ENCODE measurements at places on chromosomes 16 and 17.

GRCh38 chr17:30908717-30909420, 2.8 kb upstream of the TEFM start:
- no peak for DNase-seq

- DNase-seq = no peak
Measured at GRCh38 chr17:71964559-71964958, 156.3 kb upstream of the SOX9 start.

GRCh38 chr17:56633681-56634080, 40.2 kb downstream of the NOG start:
- no peak for DNase-seq

DNA sequence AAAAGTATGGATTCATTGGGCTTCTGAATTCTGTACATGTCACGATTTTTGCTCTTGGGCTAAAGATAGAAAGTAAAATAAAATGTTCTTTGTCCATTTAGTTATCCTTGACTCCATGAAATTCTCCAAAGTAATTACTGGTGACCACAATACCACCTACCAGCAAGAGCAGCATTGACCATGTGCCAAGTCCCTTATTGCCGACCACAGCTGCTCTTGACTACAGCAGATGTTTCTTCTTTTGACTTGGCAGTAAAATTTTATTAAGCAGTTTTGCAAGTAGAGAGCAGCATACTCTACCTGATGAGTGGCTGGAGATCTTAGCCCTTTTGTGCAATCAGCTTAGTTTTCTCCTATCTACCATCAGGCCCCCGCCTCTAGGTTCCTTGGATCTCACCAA, 152.2 kb upstream of the TBX2 start:
- DNase-seq = no peak

DNA sequence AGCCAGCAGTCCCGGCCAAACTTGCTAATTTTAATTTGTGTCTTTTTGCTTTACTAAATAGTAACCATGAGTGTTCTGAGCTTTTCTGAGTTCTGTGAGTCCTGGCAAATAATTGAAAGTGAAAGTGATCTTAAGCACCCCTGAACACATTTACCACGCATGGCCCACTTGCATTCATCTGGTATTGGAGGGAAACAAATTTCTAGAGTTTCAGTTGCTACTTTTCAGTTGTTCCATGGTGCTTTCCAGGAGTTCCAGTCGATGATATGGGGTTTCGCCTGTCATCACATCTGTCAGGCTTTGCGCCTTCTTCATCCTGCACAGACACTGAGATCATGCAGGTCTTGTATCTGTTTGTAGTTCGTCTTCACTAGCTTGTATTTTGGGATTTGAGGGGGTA, 44.1 kb downstream of the CRLF3 start:
- no peak for DNase-seq

DNA sequence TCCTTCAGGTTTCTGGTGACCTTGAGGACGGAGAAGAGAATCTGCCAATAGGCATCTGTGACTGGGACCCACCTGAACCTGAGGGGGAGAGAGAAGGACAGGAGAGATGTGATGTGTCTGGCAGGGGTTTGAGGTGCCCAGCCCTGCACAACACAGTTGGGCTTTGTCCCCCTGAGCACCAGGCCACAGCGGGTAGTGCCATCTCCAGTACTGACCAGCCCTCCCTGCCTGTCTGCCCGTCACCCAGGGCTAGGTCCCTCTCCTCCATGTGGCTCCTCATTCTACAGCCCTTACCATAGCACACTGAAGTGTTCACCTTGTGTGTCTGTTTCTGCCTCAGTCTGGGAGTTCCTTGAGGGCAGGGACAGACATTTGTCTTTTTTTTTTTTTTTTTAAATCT, 30.8 kb downstream of the NLRP1 start:
- DNase-seq = no peak

- no peak for DNase-seq
Measured at GRCh38 chr17:57559634-57560318, 185.3 kb downstream of the CCDC182 start.

DNA sequence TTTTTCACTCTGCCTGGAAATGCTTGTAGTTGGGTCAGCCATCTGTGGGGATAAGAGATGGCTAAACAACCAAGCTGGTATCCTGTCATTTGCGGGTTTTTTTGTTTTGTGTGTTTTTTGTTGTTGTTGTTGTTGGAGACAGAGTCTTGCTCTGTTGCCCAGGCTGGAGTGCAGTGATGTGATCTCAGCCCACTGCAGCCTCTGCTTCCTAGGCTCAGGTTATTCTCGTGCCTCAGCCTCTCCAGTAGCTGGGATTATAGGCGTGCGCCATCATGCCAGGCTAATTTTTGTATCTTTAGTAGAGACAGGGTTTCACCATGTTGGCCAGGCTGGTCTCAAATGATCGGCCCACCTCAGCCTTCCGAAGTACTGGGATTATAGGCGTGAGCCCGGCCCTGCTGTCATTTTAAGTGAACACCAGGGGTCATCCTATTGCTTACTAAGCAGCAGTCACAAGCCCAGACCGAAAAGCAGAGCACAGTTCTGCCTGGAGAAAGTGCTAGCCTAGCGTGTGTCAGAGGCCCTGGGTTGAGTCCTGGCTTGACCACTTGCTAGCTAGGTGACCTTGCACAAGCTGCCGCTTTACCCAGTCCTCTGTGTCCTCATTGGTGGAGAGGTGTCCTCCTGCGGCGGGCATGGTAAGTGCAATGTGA, 4.6 kb downstream of the SMCR8 start:
- DNase-seq = no peak

DNA sequence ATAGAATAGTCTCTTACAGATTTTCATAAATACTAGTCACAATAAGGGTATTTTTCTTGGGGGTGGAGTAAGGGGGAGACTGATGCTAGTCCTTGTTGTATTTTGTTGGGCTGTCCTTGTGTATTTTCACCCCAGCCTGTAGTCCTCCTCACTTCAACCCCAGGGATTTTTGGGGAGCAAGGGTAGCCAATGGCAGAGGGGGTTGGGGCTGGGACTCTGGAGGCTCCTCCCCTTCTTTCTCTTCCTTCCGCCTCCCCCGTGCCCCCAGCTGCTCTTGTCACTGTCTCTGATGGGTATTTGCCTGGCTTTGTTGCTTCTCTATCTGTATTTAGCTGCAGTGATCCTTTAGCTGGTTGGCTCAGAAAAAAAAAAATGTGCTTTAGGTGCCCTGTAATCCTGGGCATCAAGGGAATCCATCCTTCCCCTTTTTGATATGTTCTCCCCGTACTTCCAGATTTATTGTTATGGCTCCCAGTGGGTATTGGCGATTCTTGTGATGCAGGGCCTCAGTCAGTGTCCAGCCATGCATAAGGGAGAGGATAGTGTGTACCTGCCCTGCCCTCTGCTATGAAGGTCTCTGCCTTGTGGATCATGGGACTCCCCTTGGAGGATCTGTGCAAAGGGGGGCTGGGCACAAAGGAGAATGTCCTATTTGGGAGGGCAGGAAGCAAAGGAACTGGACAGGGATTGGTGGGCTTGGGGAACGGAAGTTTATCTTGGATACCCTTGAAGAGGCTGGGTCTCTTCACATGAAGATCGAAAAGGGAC, 16.5 kb downstream of the SNF8 start:
- no peak for DNase-seq

- no peak for DNase-seq
Measured at GRCh38 chr16:59552164-59552563, 818.0 kb upstream of the GOT2 start.

GRCh38 chr16:19599968-19600716, 44.6 kb downstream of the VPS35L start:
- no peak for DNase-seq

DNA sequence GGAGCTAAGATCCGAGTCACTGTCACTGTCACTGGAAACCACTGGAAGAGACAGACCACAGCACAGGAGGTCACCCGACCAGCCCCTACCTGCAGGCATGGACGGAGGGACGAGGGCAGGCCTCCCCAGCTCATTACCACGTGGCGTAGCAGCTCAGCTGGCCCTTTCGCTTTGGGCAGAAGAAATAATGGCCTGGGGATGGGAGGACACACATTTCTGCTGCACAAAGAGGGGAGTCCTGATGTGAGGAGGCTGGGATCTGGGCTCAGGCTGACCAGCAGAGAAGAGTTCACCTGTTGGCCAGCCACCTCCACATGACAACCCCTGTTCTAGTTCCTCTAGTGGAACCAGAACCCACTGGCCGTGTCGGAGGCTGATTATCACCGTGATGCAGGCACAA, 38.2 kb upstream of the DOC2B start:
- no peak for DNase-seq

DNA sequence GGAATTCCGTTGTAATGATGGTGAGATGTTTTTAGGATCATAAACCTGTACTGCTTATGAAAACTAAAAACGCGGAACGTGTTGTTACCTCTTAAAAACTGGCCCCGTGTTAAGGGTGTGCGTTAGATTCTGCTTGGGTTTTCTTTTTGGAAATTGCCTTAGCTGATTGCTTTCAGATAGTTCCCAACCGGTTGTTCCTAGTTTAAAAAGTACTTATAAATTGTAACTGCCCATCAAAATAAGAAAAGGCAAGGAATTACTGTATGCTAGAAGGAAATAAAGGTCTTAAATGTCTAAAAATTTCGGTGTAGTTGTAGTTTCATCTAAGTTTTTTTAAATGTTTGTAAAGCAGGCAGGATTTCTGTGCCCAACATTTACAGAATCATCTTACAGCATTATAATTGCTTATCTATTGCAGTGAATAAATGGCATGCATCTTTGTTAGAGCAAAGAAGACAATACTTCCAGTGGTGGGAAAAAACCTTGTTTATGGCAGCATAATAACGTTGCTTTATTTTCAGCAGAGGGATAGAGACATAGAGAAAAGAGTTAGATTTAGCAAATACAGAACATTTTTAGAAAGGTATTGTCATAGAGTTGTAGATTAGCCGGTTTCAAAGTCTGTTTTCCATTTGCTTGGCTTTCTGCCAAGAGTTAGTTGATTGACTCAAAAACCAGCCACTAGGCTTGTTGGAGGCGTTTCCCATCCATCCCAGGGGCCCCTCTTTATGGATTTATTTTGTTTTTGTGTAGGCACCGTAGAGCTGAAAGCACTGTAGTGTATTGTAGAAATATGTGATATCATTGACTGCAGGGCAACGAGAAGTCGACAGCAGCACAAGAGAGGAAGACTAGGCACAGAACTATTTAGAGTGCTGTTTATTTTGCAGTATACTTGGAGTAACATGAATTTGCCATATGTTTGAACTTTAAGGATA, 1.7 kb downstream of the PPM1D start:
- no peak for DNase-seq

GRCh38 chr16:54268340-54268739, 18.2 kb downstream of the IRX3 start:
- DNase-seq = no peak

- no peak for DNase-seq
Measured at GRCh38 chr16:57619606-57620334, 8.7 kb upstream of the ADGRG1 start.

GRCh38 chr16:9225527-9226316, 134.3 kb downstream of the HAPSTR1 start:
- DNase-seq = no peak

GRCh38 chr16:67150047-67150832, 558 bp downstream of the B3GNT9 start:
- DNase-seq = no peak

GRCh38 chr17:3582915-3583314, 25.3 kb upstream of the TRPV3 start:
- DNase-seq = no peak

- no peak for DNase-seq
Measured at GRCh38 chr16:80570106-80570478, 29.3 kb downstream of the DYNLRB2 start.

DNA sequence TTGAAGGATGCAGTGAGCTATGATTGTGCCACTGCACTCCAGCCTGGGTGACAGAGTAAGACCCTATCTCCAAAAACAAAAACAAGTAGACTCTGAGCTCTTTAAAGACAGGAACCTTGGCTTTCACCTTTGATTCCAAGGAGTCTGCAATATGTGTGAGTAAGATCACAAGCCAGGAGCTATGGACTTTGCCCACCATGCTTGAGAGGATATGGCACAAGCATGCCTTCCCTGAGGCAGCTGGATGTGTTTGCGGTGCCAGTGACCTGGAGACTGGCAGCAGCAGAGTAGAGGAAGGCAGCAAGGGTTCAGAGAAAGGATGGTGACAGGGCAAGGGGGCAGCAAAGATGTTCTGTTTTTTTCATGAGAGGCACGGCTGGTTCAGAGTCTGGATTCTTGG, 14.5 kb upstream of the PRKCA start:
- DNase-seq = no peak

- DNase-seq = peak; percentile 53
Measured at GRCh38 chr17:39209317-39210092, 9.4 kb downstream of the RPL19 start.

DNA sequence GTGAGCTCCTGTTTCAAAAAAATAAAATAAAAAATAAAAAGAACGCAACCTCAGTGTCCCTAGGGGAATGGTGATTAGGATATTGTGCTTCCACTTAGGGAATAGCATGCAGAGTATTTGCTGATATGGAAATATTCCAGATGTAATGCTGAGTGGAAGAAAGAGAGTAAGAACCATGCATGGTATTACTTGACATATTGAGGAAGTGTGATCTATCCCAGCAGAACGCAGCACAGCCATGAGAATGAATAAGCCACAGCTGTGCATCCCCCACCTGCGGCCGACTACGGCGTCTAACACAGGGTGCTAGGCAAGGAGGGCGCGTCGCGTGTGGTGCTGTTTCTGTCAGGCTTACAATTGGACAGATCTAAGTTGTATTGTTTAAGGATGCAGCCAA, 49.5 kb downstream of the FOXK2 start:
- no peak for DNase-seq

- DNase-seq = no peak
Measured at GRCh38 chr17:67491009-67491680, 114.1 kb downstream of the PITPNC1 start.

GRCh38 chr17:57108671-57109392, 23.8 kb downstream of the AKAP1 start:
- no peak for DNase-seq

DNA sequence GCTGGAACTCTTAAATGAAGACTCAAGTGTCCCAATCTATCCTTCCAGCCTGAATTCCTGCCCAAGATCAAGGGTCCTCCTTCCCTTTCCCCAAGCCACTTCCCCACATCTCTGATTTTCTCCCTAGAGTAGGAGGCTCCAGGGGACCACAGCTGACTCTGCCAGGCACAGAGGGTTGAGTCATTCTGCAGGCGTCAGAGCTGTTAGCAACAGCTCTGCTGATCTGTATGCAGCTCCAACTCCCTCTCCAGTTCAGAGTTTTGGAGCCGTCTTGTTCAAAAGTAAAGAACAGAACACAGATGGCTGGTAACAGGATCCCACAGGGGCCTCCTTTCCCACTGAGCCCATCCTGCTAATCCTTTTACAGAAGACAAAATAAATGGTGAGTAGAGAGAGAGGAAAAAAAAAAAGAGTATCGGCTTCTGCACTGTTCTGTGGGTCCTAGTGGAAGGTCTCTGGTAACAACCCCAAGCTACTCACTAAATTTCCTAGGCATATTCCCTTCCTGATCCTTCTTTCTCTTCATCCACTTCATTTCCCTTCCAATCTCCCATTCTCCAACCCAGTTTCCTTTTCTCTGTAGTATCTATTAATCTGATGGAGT, 13.4 kb upstream of the TAOK1 start:
- no peak for DNase-seq

- DNase-seq = no peak
Measured at GRCh38 chr16:8893976-8894690, 12.0 kb downstream of the LITAFD start.

- DNase-seq = no peak
Measured at GRCh38 chr16:12211870-12212690, 235.5 kb downstream of the SNX29 start.

- DNase-seq = no peak
Measured at GRCh38 chr17:71631483-71631882, 489.3 kb upstream of the SOX9 start.

GRCh38 chr17:77839698-77840512, 118.6 kb upstream of the TNRC6C start:
- no peak for DNase-seq

GRCh38 chr16:28042811-28043210, 20.7 kb downstream of the GSG1L start:
- no peak for DNase-seq

Measured in stimulated activated CD8-positive, alpha-beta memory T cell treated with anti-CD3 and anti-CD28 coated beads, Interleukin-2, amount 100 ng/mL, for 1 hour (primary cell).